ENCODE measurements at places on chromosomes 3 and 15. TPM values are rescaled to one million over a fixed set of nuclear protein-coding genes. Genes with fewer than 3 reads are reported as not detected.

POLQ gene
- 1.5 TPM for total RNA-seq

SHC4 gene
- 1.5 TPM for total RNA-seq

FGF12 gene
- not detected for total RNA-seq

CACNA2D2 gene
- not detected for total RNA-seq

MANF gene
- 37.3 TPM for total RNA-seq

ALDH1A2 gene
- 1.1 TPM for total RNA-seq

SLC15A2 gene
- total RNA-seq = 0.29 TPM

TTLL3 gene
- total RNA-seq = 33.9 TPM

FETUB gene
- not detected for total RNA-seq

SI gene
- total RNA-seq = not detected

TMEM108 gene
- 0.36 TPM for total RNA-seq

CRTC3 gene
- 29.2 TPM for total RNA-seq

CCR5 gene
- total RNA-seq = not detected

SENP5 gene
- total RNA-seq = 42.4 TPM

ZKSCAN7 gene
- total RNA-seq = 9.8 TPM

SAXO2 gene
- total RNA-seq = 6.2 TPM

FSD2 gene
- total RNA-seq = not detected

SERP1 gene
- total RNA-seq = 124 TPM

SPINT1 gene
- 0.72 TPM for total RNA-seq

CLEC3B gene
- 48.9 TPM for total RNA-seq

MGLL gene
- 18.1 TPM for total RNA-seq

ARL6 gene
- 11.6 TPM for total RNA-seq

JAGN1 gene
- 21.8 TPM for total RNA-seq

CLDN16 gene
- under 0.01 TPM for total RNA-seq

SEMA5B gene
- total RNA-seq = not detected

VGLL3 gene
- 242 TPM for total RNA-seq

ARHGEF26 gene
- 3.6 TPM for total RNA-seq

LMAN1L gene
- total RNA-seq = under 0.01 TPM

HRH1 gene
- 12.4 TPM for total RNA-seq

VILL gene
- total RNA-seq = 7.6 TPM

NSUN3 gene
- 13.4 TPM for total RNA-seq

ALS2CL gene
- total RNA-seq = 1.1 TPM

TPRG1 gene
- 6.5 TPM for total RNA-seq

SCAPER gene
- 10.6 TPM for total RNA-seq

PLCH1 gene
- total RNA-seq = 0.36 TPM

LRRC31 gene
- total RNA-seq = not detected

MAP6D1 gene
- 0.59 TPM for total RNA-seq

AGBL1 gene
- total RNA-seq = not detected

SRGAP3 gene
- total RNA-seq = 4.7 TPM

DPPA2 gene
- total RNA-seq = not detected

AHSG gene
- not detected for total RNA-seq

A4GNT gene
- not detected for total RNA-seq

SCAANT1 gene
- not detected for total RNA-seq

FMN1 gene
- 9.0 TPM for total RNA-seq

NEDD4 gene
- 43.6 TPM for total RNA-seq

CRYGS gene
- total RNA-seq = 0.88 TPM

TTLL13 gene
- total RNA-seq = under 0.01 TPM

EOMES gene
- not detected for total RNA-seq

CD80 gene
- 2.5 TPM for total RNA-seq

CCRL2 gene
- total RNA-seq = 0.88 TPM
